Activated CD8-positive, alpha-beta memory T cell treated with anti-CD3 and anti-CD28 coated beads for 4 hours (primary cell): ENCODE measurements at places on chromosomes 1 and 21.

DNA sequence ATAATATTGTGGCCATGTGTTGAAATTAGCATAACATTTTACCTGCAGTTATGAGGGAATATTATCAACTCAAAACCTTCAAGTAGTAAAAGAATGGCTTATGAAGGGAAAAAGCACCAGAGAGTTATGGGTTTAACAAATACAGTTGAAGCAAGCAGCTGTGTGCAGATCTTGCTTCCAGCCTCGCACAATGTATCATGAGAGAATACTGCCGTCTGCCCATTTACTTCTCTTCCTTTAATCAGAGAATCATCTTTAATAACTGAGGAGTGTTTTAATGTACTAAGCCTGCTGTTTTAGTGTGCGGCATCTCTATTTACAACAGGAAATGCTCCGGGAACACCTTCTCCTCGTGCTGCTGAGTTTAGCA is 120.9 kb downstream of the ATG4C start:
- no peak for DNase-seq

- no peak for DNase-seq
Measured at GRCh38 chr21:38922474-38923235, 116.9 kb downstream of the ETS2 start.

DNA sequence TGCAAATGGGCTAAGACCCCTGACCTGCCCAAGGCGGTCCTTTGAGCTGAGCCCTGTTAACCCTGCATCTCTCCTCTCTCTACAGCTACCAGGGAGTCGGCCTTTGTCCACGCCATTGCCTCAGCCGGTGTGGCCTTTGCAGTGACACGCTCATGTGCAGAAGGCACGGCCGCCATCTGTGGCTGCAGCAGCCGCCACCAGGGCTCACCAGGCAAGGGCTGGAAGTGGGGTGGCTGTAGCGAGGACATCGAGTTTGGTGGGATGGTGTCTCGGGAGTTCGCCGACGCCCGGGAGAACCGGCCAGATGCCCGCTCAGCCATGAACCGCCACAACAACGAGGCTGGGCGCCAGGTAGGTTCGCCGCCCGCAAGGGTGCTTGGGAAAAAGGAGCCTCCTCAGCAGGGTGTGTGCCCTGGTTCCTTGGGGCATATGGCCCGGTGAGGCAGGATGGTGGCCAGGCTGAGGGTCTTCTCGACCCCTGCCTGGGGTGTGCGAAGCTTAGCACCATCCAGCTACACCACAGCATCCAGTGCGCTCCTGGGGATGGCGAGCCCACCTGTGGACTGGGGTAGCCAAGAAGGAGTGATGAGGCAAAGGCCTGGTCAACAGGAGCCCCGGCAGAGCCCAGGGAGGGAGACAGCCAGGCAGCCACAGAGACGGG is 31.8 kb upstream of the ARF1 start:
- DNase-seq = no peak

DNA sequence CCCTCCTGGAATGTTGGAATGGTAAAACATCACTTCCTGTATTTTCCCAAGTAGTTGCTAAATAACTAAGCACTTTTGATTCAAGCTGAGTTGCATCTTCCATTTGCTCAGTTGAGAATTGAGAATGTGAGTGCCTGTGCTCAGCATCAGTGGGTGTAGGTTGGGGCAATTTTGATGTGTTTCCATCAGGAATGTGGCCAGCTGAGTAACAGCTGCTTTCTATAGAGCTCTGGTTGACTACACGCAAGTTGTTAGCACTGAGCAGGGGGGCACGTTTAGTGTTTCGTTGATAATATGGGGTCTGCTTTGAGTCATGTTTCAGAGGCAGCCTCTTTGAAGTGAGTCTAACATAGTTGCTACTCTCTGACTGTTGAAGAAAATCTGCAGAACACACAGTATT is 41.5 kb downstream of the LRRC53 start:
- no peak for DNase-seq

GRCh38 chr1:37892151-37893047 is 33.0 kb upstream of the MTF1 start:
- DNase-seq = no peak

- peak; percentile 41 for DNase-seq
Measured at GRCh38 chr1:18883636-18884418, 18.5 kb downstream of the ALDH4A1 start.
